NCI-H187 treated with DMSO at 0.1 percent for 48 hours (cell line): ENCODE measurements at places on chromosomes 4 and X.

GRCh38 chrX:18630934-18631333 lies 41.0 kb downstream of the RS1 start:
- no peak for DNase-seq

- no peak for DNase-seq
These were observed 81.1 kb downstream of the CT47B1 start for GRCh38 chrX:120794525-120794975.

DNA sequence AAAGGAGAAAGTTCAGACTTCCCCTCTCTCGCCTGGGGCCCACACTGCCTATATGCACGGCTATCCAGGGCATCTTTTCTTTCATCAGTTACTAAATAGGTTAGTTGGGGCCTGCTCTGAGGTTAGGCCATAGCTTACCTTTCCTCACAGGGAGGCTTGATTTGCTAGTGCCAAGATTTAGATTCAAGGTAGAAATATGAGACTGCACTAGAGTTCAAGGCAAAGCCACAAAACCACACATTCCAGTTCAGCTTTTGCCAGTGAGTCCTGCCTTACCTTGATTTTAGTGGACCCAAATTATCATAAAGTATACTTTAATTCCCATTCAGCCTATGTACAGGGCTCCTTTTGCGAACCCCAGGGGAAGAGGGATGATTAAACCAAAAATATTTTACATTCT lies 762.8 kb downstream of the PDHA2 start:
- no peak for DNase-seq

- DNase-seq = no peak
These were observed 561.1 kb upstream of the SMIM31 start for GRCh38 chr4:164192844-164193243.

GRCh38 chr4:92600638-92601037 lies 296.9 kb downstream of the GRID2 start:
- DNase-seq = no peak

DNA sequence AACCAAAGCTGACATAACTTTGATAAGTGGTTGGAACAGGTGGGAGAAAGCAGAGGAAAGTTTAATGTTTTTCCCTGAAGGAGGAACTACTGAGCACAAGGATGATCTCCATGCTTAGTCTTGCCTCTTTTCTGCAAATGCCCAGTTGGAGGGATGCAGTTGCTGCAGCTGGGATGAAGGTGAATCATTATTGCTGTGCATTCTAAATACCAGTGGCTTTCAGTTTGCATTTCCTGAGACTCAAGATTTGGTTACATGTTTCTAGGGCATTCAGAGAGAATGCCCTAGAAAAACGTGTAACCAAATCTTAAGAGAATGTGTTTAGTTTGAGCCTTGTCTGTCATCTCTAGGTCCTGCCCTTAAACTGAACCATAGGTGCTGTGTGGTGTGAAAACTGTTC lies 42.2 kb downstream of the METTL14 start:
- no peak for DNase-seq

DNA sequence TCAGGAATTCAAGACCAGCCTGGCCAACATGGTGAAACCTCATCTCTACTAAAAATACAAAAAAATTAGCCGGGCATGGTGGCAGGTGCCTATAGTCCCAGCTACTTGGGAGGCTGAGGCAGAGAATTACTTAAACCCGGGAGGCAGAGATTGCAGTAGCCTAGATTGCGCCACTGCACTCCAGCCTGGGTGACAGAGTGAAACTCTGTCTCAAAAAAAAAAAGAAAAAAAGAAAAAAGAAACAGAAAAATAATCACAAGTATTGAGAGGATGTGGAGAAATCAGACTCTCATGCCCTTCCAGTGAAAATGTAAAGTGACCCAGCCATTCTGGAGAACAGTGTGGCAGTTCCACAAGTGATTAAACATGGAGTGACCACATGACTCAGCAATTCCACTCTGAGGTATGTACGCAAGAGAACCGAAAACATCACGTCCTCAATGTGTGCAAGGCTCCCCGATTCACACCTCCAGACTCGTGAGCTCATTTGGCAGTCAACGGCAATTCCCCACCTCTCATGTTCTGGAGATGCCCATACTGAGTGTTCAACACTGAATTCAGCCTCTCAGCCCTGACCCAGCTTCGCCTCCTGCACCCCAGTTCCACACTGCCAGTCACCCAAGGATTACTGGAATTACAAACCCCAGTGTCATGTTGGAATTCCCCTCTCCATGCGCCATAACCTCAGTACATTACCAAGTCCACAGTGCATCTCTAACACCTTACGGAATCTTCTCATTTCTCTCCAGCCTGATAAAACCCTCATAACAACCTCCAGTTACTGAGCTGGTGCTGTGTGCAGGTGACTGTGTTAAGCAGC lies 21.1 kb downstream of the ACOX3 start:
- DNase-seq = no peak

DNA sequence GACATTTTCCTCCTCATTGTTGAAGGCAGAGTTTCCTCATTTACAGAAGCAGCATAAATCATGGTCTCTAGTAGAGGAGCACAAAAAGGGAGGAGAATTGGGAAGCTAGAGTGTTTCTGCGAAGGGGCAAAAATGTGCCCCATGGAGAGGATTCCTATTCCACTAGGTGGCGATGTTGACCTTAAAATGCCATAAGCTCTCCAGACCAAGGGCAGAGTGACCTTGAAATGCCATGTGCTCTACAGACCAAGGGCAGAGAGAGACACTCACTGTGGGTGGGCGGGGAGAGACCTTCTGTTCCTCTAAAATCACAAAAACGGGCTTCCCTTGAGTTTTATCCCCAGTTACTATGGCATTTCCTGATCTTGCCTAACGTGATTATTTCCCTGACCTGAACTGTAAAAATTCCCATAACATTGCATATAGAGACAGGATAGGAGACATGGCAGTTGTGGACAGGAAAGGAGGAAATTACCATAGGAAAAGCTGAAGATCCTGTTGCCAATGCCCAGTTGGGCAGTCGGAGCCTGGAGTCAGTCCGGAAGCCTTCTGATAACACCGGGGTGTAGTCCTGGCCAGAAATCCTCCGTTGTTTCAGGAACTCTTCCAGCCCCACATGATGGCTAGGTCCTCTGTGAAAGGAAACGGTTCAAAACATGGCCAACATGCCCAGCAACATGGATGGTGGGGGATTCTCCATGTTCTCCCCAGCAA lies 567.7 kb downstream of the MAGEB5 start:
- DNase-seq = peak; percentile 2

- no peak for DNase-seq
These were observed 14.3 kb downstream of the EPHA5 start for GRCh38 chr4:65656008-65656407.

GRCh38 chrX:42678133-42678532 lies 99.8 kb downstream of the PPP1R2C start:
- DNase-seq = no peak

GRCh38 chr4:77465271-77465670 lies 140.3 kb upstream of the CXCL13 start:
- DNase-seq = no peak

DNA sequence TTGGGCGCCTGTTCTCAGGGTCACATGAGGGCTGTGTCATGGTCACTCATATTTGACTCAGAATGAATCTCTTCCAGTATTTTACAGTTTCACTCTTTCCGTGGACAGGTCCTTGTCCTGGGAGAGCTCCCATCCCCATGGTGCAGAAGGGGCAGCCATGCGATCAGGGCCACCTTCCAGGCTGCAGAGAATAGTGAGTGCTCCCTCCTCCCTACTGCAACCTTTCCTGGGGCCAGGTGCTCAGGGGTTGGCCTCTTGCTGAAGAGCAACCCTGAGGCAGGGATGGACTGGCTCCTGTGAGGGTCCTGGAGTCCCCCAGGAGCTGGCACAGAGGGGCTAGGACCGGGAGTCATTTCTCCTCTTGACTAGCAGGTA lies 108.4 kb downstream of the ABLIM2 start:
- no peak for DNase-seq

DNA sequence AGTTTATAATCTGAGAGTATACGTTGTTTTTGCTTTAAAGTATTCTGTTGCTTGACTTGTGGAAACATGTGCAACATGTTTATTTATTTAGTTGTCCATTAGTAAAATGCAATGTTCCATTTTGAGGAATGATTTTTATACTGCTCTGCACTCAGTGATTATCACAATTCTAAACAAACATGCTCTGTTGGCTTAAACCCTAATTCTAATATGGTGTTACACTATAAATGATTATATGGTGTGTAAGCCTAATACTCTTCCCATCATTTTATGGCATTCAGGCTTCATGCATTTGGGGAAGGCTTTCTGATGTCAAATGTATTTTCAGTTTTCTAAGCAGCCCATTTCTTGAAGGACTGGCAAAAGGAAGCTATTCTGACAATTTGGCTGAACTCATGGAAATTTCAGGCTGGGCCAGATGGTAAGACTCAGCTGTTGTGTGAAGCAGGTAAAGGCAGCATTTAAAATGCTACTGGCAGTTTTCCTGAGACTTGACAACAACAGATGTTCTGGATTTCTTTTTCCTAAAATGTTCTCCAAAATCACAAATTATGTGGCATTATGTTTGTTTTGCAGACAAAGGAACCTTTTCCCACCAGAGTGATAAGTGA lies 336.7 kb upstream of the GNPDA2 start:
- no peak for DNase-seq

DNA sequence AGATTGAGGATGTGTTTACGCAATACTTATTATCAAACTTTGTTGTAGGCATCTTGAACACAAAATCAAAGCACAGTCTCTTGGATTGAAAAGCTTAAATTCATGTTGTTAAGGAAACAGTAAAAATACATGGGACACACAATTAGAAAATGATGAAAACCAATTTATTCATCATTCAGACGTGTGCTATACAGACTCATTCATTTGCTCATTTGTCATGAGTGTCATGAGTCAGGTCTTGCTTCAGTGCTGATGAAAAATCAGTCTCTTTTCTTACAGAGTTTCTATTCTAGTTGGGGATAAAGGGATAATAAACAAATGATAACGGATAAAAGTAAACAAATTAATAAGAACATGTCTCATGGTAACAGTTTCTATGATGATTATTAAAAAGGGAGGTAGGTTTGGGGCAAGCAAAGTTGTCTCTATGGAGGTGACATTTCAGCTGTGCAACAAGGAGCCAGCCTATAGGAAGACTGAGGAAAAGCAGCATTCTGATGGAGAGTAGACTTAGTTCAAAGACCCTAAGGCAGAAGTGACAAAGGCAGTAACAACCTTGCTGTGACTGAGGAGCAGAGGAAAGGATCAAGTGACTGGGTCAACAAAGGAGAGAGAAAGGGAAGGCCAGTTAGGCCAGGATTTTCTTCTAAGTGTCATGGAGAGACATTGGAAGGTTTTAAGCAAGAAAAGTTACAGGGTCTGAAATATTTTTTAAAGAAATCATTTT lies 224.0 kb upstream of the HHIP start:
- no peak for DNase-seq

GRCh38 chrX:78283511-78283910 lies 43.9 kb downstream of the CYSLTR1 start:
- DNase-seq = no peak

- DNase-seq = no peak
These were observed 28.4 kb upstream of the C4orf50 start for GRCh38 chr4:6046526-6047129.

DNA sequence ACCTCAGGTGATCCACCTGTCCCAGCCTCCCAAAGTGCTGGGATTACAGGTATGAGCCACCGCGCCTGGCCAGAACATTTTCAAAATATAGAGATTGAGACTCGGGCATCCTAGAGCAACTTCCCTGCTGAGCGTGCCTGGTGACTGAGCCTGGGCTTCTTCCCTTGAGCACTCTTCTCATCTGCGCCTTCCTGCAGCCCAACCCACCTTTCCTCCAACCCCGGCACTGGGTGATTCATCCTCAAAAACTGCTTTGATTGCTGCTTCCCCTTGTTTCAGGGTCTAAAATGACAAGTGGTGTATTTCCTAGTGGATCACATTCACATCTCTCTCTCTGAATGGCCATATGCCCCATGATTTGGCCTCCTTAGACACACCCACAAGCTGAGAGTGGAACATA lies 37.8 kb downstream of the PHKA2 start:
- no peak for DNase-seq

- DNase-seq = no peak
These were observed 309.9 kb downstream of the ARAP2 start for GRCh38 chr4:35934320-35934981.

GRCh38 chrX:46791927-46792809 lies 33.2 kb upstream of the SLC9A7 start:
- DNase-seq = no peak

GRCh38 chr4:184860018-184860779 lies 34.4 kb upstream of the ACSL1 start:
- DNase-seq = no peak

DNA sequence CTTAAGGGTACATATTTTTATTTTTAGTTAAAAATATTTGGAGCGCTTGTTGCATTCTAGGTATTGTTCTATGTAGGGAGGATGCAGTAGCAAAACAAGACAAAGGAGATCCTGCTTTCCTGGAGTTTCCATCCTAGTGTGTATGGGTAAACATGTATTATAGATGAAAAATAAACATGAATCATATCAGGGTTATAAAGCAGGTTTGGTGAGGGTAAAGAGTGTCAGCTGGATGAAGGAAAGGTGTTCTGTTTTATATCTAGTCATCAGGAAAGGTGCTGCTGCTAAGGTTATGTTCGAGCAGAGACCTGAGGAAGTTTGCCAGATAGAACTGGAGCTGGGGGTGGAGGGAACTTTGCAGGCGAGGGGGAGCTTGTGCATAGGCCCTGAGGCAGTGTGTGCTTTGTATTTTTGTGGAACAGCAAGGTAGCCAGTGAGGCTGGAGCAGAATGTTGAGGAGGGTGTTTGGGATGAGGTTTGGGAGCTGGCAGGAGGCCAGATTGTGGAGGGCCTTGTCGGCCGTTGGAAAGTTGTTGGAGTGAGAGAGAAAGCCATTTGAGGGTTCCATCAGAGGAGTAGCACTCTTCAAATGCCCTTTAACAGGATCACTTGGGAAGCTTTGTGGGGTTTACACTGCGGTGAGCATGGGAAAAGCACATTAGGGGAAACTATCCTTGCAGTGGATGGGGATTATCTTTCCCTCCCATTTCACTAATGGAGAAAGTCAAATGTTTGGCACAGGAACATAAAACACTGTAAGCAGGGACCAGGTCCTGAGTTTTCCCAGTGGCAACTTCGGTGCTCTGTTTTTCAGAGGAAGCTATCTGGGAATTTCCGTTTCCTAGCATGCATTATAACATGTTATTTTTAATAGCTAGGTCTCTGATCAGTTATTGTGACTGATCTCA lies 35.9 kb downstream of the AFF1 start:
- DNase-seq = peak; percentile 53

GRCh38 chrX:136204571-136204970 lies 46.6 kb downstream of the MAP7D3 start:
- DNase-seq = no peak

- no peak for DNase-seq
These were observed 1047.6 kb downstream of the TECRL start for GRCh38 chr4:63361628-63362027.

GRCh38 chrX:149472625-149473024 lies 32.5 kb downstream of the IDS start:
- no peak for DNase-seq

- DNase-seq = no peak
These were observed 69.6 kb upstream of the MTNR1A start for GRCh38 chr4:186624951-186625350.

GRCh38 chr4:127138586-127138985 lies 494.2 kb upstream of the INTU start:
- no peak for DNase-seq

GRCh38 chrX:23228950-23229448 lies 105.7 kb upstream of the PTCHD1 start:
- DNase-seq = no peak
